ENCODE measurements at places on chromosomes 2 and 18.

DNA sequence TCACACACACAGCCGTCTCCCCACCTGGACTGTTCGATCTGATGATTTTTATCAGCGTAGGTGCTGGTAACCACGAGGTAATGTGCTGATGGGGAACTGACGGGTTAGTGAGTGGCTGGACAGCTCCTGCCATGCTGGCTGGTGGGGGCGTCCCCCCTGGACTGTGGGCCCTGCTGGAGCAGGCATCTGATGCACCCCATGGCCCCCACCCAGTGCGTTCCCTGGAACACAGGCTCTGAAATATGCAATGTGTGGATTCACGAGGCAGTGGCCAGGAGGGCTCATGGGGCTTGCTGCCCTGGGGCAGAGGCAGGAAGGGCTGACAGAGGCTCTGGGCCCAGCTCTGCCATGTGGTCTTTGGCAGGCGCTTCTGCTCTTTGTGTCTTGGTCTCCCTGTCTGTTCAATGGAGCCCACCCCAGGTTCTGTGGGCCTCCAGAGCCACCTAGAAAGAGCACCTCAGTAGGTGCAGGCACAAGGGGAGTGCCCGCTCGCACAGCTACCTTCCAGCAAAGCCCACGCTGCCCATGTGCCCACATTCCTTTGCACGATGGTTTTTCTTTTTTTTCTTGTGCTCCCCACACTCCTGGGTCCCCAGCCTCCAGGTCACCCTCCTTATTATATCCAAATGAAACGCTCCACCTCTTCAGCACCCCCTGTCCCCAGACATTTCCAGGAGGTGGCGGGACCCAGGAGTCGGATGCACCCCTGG, 10.3 kb upstream of the PXDN start:
- no peak for DNase-seq

GRCh38 chr2:179936654-179937053, 70.4 kb downstream of the CWC22 start:
- DNase-seq: no peak

DNA sequence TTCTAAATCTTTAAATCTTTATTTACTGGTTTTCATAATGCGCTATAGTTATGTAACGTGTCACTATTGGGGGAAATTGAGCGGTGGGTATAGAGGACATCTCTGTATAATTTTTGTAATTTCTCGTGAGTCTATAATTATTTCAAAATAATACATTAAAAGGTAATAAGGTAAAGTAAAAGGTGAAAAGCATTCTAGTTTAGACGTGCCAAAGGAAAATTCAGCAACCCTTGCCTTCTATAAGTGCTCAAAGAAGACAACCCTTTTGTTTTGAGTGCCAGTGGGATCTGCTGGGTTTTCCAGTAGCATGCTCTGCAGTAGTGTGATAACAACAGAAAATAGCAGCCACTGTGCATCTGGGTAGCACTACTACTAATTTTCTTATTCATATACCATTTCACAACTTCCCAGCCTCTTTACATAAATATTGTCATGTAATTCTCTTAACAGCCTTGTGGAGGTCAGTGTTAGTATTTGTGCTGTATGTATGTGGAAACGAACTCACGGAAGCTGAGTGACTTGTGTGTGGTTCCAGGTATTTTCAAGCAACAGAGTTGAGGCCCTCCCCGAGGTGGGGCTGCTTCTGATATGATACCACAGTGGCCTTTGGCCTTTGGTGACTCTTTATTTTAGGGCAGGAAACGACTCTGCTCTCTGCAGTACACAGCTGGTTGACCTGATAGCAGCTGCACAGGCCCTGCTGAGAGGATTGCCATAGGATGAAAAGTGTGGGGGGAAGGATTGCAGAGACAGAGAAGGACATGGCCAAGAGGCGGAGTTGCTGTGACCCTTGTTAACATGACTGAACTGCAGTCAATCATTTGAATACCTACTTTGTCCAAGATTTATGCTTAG, 104.5 kb downstream of the TDRD15 start:
- DNase-seq: no peak

DNA sequence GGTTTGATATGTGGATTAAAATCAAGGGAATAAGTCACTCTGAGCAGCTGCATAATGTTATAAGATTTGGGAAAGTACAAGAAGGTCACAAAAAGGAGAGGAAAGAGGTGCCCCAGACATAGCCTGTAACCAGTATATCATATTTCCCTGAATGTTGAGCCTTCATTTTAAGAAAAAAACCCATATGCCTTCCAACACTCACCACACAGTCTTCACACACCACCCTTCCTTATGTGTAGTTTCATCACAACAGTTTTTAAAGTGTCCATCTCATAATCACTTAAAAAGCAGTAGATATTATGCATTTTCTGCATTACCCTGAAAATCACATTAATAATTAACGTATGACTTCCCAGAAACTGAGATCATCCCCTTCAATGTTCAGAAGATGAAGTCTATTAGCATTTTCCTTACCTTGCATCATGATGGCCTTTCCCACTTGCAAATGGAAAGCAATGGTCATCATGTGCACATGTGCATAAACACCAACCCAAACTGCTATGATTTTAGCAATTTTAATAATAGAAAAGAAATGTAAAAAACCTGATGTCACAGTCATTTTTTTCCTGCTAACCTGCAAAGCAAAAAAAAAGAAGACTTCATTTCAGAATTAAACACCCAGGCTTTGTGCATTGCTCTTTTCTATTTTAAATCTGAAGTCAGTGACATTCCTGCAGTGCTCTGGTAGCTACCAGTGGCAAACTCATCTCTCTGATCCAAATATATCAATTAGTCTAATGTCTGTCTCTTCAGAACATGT, 465.0 kb downstream of the SUCLG1 start:
- no peak for DNase-seq

- no peak for DNase-seq
Measured at GRCh38 chr18:37303009-37303408, 262.6 kb downstream of the CELF4 start.

- DNase-seq: no peak
Measured at GRCh38 chr18:10310626-10311025, 143.8 kb upstream of the APCDD1 start.

GRCh38 chr2:33924586-33925169, 325.6 kb upstream of the FAM98A start:
- DNase-seq: no peak

- no peak for DNase-seq
Measured at GRCh38 chr2:113197347-113198047, 23.7 kb downstream of the PSD4 start.

GRCh38 chr2:20633001-20633400, 17.9 kb downstream of the HS1BP3 start:
- DNase-seq: no peak

- no peak for DNase-seq
Measured at GRCh38 chr2:136572335-136572734, 193.0 kb upstream of the THSD7B start.

DNA sequence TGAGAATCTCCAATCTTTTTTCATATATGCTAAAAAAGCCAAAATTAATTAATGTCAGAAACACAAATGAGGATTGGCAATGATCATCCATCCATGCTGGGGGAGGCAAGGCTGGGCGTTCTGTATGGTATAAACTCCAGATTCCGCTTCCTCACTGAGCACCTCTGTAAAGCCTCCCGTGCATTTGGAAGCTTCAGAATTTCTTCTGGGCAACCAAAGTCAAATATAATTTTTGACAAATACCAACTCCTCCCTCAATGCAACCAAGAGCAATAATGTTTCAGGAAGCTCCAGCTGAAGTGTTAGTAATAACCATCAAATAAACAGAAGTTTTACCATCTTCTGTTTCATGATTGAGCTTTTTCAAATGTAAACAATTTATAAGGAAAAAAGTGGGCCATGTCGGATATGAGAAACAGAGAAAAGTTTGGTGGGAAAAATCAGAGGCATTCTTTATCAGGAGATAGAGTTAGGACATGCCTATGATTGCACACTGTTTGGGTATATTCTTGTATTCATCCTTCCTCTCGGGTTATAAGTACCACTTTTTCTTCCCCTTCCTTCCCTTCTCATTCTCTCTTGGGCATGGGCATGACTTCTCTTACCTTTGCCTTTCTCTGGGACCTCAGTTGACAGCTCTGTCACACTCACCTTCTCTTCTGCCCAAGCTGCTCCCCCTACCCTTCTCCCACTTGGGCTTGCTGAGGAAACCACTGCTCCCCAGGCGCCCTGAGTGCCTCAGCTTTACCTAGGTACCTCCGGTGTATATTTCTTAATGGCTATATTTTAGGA, 149.5 kb upstream of the ZEB2 start:
- no peak for DNase-seq

- DNase-seq: no peak
Measured at GRCh38 chr2:191604154-191604553, 73.8 kb upstream of the NABP1 start.

DNA sequence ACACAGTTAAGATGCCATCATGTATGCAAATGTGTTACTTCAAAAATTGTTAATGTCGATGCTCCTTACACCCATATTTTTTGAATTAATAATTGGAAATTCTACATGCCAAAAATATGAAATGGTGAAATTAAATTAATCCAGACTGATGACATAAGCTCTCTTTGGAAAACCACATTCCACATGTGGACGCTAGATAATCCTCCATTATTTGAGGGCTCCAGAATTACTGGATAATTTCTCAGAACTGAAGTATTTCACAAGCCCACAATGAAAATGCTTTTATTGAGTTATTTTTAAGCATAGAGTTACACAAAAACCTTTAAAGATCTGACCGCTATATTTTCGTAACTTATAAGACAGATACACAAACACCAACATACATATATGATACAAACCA, 47.8 kb downstream of the FARSB start:
- DNase-seq: no peak

DNA sequence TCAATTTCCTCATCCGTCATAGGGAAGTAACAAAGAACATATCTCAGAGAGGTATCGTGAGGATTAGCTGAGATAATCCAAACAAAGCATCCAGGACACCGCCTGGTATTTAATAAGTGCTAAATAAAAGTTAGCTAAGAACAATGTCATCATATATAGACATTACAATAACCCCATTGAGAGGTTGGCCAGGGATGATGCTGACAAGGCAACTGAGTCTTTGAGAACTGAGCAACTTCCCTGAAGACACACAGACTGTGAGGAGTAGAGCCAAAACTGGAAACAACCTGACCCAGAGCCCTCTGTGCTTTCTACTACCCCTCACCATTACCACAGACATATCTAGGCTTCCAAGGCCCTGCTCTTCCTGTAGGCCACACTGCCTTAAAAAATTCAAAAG, 1.6 kb upstream of the DCTN1 start:
- DNase-seq: no peak

GRCh38 chr2:46708492-46708891, 207.1 kb downstream of the MCFD2 start:
- DNase-seq: no peak

DNA sequence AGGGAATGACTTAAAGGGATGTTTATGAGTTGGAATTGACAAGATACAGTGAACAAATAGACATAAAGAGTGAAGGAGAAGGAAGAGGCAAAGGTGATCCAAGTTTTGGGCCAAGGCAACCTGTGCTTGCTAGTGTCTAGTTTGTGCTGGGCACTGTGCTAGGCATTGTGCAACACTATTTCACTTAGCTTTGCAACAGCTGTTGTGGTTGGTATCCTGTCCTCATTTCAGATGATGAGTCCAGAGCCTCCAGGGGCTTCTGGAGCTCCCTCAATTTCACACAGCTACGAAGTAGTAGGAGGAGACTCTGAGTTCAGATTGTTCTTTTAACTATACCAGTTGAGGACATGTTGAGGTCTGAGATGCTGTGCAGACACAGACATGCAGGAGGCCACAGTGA, 18.1 kb upstream of the LOXHD1 start:
- DNase-seq: no peak

- no peak for DNase-seq
Measured at GRCh38 chr2:75752828-75753227, 42.1 kb upstream of the GCFC2 start.

DNA sequence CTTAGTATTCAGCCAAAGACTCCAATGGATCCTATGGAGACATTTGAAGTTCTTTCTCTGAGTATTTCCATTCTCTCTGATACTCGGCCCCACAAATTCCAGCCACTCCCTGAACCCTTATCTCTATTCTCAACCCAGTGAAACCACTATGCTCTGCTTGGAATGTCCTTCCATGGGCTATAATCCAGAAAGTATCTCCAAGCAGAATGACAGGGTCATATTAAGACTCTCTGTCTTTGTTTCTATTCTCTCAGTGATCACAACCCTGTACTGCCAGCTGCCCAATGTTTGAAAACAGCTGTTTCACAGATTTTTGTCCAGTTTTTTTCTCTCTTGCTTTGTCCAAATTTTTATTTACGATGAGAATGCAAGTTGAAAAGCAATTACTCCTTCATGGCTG, 21.9 kb downstream of the CHMP3 start:
- no peak for DNase-seq

DNA sequence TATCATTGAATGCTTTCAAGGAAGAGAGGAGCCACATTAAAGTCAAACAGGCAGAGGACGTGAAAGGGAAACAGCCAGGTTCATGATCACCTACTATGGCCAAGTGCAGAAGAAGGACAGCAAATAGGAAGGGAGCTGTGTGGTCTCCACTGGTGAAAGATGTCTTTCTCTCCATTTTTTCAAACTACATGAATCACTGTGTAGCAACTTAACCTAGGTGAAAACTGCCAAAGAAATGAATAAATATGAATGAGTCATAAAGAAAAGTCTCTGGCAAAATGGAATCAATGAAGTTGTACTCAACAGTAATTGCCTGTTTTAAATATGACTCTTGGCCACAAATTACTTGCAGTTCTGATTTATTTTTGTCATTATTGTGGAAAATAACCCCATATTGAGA, 452.6 kb upstream of the PKDCC start:
- DNase-seq: no peak

- DNase-seq: no peak
Measured at GRCh38 chr2:152864601-152865149, 146.3 kb downstream of the ARL6IP6 start.

DNA sequence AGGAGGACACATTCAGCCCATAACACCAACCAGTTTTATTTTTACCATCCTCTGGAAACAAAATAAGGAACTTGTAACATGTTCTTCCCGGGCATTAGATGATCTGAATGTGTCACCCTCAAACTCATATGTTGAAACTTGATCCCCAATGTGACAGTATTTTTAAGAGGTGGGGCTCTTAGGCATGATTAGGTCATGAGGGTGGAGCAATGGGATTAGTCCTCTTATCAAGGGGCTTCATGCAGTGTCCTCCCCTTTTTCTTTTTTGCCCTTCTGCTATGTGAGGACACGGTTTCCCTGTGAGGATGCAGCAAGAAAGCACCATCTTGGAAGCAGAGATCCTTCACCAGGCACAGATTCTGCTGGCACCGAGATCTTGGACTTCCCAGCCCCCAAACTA, 401.5 kb upstream of the TRIB2 start:
- no peak for DNase-seq

DNA sequence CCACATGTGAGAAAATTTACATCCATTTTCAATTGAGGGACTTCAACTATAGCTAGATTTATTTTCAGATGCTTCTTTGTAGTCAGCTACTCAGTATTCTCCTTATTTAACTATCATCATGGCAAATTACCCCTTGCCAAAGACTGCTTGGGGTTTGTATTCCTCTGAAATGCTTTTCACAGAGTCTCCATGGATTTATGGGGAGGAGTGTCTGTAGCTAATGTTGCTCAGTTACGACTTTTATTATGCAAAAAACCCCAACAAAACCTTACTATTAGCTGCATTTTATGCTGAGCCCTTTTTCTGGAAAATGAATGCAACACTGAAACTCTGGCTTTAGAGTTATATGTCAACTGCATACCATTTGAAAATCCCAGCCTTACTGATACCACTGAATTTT, 78.6 kb downstream of the RFTN2 start:
- no peak for DNase-seq

GRCh38 chr2:205964111-205964761, 121.7 kb downstream of the INO80D start:
- no peak for DNase-seq

GRCh38 chr2:173684896-173685459, 280.2 kb downstream of the SP3 start:
- DNase-seq: no peak
